ENCODE measurements at places on chromosomes 3 and 15.
A peak's percentile ranks its signal among the peaks of the same experiment; 100 is the strongest.

GRCh38 chr3:58065700-58066167, 57.5 kb downstream of the FLNB start:
- DNase-seq: no peak

- DNase-seq: no peak
These were observed 1.6 kb downstream of the CDV3 start for GRCh38 chr3:133575086-133575485.

DNA sequence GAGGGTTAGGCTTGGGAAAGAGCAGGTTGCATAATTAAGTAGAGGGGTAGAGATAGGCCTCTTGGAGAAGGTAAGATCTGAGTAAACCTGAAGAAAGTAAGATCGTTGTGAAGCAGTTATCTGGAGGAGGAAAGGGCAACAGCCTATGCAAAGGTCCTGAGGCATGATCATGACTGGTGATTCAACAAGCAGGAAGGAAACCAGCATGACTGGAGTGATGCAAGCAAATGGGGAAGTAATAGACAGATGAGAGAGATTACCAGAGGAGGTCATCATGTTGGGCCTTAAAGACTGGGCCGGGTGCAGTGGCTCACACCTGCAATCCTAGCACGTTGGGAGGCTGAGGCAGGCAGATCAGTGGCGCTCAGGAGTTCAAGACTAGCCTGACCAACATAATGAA, 360.2 kb downstream of the EPHB1 start:
- DNase-seq: no peak

- no peak for DNase-seq
These were observed 847.4 kb downstream of the IGSF11 start for GRCh38 chr3:118187221-118187620.

DNA sequence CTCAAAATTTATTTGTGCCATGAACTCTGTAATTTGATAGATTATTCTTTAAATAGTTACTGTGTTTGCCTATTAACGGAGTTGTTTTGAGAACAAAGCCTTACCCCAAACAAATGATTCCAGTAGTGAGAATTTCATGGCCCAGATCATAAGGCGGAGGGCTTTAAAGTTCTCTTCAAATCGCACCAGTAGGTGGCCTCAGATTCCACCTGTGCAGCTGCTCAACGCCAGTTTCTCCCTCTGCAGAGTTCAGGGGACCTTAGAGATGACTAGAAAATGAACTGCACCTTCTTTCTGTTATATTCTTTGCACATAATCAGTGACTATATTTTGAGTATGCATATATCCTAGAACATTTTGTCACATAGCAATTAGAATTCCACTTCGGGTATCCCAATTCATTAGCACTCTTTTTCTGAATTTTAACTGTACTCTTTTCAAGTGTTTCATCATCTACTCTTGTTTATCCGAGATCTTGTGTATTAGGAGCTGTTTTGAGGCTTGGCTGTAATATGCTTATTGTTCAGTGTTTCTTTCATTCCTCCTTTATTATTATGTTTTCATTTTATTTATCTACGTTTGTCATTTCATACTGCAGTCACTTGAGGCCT, 232.6 kb upstream of the CHRM5 start:
- no peak for DNase-seq

GRCh38 chr3:127675651-127676391, 3.1 kb downstream of the ABTB1 start:
- DNase-seq: no peak

- no peak for DNase-seq
These were observed 89.3 kb upstream of the ROBO2 start for GRCh38 chr3:76950590-76950989.

DNA sequence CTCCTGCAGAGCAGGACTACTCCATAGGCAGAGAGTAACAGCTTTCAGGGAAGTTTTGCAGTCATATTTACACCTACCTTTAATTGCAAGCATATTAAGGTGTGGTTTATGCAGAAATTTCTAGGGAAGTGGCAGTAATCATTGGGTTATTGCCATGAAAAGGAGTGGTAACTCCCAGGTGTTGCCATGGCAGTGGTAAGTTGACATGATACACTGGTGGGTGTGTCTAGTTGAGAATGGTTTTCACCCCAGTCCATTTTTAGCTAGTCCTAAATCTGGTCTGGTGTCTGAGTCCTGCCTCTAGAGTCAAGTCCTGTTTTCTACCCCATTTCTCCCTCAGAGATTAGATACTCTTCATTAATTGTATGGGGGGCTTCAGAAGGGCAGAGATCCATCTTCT, 128.4 kb upstream of the GMNC start:
- no peak for DNase-seq

GRCh38 chr3:171491361-171491760, 31.2 kb upstream of the TNIK start:
- no peak for DNase-seq

DNA sequence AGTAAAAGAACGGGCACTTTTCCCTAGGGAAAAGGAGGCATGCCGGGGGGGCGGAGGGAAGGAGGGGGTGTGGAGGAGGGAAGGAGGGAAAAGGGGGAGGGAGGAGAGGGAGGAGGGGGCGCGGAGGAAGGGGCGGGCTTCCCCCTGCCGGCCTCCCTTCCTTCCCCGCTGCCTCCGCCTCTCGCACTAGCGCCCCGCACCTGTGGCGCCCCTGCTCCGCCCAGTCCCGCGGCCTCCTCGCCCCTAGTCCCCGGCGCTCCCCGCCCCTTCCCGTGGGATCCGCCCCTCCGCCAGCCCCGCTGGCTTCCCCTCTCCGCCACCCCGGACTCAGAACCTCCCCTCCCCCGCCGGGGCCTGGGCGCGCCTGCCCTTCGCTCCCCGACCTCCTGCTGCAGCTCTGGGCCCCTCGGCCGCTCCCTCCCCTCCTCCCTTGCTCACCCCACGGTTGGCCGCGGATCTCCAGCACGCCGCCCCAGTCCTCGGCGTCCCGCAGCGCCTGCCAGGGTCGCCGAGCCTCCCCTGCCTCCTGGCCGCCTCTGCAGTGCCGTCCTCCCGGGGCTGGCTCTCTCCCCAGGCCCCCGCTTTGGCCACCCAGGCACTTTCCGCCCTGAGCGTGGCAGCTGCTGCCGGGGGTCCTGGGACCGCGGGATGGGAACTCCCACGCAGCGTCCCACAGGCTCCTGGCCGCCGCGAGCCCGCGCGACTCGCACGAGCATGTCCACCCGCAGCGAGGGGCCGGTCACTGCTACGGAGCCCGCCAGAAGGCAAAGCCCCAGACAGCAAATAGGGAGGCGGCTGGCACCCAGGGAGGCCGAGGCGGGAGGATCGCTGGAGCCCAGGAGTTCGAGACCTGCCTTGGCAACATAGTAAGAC, 147.4 kb downstream of the TJP1 start:
- DNase-seq: peak; percentile 82

DNA sequence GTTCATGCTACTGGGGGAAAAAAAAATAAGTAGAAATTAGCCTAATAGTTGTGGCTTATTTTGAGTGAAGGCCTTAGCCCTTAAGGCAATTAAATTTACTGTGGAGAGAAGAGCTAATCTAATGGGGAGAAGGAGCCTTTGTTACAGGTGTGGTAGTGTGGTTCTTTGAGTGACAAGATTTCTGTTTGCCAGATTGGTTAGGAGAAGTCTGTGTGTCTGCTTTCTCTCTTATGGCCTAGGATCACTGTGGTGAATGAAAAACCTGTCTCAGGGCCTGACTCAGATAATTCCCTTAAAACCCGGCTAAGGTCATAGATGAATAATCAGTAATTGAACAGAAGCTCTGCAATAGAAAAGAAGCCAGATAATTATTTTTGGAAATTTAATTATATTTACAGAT, 27.0 kb downstream of the OPA1 start:
- DNase-seq: no peak

DNA sequence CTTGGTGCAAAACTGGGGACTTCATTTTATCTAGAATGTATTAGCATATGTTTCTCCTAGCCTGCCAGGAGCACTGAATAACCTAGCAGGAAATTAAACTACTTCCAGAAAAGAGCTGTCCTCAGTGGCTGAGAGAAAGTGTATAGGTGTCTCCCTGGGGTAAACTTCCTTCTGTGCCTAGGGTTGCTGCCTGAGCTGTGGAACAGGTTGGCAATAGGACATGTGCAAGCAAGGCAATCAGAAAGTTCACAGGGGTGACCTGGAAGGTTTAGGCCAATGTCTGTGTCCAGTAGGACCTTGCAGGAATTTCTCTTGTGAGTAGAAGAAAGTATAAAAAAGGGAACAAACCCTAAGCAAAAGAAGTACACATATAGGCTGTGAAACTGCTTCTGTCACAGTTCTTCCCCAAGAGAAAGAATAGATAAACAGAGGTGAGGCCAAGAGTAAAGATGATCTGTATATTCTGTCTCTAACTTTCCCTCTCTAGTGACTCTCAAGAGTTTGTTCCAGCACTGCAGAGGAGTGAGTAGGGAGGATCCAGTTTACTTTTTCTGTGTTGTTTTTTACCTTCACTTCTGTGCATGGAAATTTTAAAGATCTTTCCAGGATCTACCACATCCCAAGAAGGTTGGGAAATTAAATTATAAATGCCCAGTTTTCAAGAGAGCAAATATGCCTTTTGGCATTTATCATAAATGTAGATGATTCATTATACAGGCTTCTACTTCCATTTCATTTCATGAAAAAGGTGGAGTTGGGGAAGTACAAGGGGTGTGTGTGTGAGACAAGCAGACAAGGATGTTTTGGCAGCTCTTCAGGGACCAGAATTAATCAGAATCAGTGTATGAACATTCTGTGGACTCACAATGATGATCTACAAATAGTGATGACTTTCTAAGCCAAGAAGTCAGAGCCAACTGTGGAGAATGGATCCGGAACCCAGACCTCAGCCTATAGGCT, 155.2 kb downstream of the RBPMS2 start:
- no peak for DNase-seq

DNA sequence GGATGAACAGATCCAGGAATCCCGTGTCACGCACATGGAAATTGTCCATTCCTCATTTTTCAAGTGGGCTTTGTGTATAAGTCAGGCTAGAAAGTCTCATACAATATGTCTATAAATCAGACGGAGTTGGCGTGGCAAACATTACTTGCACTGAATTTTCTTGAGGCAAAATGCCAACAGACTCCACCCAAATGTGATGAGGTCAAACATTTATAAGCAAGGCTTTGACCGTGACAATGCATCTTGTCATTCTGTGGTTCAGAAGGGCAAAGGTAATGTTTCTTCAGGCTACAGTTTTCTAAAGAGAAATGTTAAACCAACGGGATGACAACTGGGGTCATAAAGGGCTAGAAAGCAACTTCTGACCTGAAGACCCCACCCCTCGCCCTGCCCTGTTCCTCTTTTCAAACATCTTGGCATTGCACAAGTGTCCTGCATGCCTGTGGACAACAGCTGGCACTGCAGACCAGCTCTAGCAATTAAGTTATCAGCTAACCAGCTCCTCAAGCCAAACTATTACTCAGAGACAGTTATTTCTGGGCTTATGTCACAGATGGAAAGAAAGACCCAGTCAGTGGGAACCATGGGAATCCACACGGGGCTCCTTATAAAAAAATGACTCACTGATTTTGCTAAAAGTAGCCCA, 36.5 kb upstream of the SPTBN5 start:
- no peak for DNase-seq

DNA sequence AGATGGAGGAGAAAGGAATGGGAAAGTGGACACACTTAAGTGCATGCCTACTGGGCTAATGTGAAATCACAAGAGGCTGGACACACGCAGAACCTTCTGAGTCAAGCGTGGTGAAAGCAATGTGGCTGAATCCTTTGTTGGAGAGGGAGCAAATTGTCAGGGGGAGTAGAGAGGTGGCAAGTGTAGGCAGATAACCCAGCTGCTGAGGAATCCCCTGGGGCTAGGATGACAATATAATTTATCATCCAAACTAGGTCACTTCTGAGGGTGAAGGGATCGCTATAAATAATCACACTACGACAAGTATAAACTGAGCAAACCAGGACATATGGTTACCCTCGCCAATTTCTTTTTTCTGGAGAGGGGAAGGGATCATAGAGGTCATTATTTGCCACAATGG, 28.7 kb downstream of the TAMM41 start:
- DNase-seq: no peak

- no peak for DNase-seq
These were observed 415.3 kb downstream of the TIGIT start for GRCh38 chr3:114709102-114709501.

- DNase-seq: no peak
These were observed 3.6 kb downstream of the RBMS3 start for GRCh38 chr3:29284497-29284896.

DNA sequence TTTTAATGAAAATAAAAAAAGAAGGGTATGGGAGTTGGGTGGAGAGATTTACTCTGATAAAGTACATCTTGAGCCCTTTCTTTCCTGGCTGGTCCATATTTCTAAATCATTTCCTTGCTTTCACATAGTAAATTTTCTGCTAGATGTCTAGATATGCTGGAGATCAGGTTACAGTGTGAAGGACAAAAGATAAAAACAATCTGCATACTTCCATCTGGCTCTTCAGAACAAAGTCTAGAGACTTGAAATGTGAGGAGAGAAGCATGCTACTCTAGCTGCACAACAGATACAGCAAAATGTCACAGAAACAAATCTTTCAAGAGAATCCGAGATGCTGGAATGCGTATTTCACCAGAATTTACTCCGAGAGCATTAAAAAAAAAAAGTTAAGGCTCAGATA, 42.2 kb downstream of the FOXP1 start:
- no peak for DNase-seq

- no peak for DNase-seq
These were observed 85.8 kb downstream of the ATP11B start for GRCh38 chr3:182879031-182879611.

DNA sequence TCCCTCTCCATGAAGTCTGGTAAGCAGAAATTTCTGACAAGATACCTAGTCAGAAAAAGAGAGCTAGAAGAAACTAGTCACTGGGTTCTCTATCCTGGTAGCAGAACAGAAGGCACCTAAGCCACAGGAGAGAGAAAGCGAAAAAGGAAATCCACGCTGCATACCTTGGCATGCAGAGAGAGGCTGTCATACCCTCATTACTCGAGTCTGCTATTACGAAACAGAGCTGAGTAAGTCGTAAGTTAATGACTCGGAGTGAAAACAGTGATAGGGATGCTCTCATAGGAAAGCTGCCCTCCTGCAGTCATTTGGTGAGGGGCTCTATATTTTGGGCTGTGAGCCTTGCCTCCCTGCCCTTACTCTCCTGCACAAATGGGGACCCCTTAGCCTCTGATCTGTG, 16.2 kb downstream of the CLRN1 start:
- no peak for DNase-seq

- DNase-seq: peak; percentile 15
These were observed 42.9 kb downstream of the CHDH start for GRCh38 chr3:53803124-53803815.

DNA sequence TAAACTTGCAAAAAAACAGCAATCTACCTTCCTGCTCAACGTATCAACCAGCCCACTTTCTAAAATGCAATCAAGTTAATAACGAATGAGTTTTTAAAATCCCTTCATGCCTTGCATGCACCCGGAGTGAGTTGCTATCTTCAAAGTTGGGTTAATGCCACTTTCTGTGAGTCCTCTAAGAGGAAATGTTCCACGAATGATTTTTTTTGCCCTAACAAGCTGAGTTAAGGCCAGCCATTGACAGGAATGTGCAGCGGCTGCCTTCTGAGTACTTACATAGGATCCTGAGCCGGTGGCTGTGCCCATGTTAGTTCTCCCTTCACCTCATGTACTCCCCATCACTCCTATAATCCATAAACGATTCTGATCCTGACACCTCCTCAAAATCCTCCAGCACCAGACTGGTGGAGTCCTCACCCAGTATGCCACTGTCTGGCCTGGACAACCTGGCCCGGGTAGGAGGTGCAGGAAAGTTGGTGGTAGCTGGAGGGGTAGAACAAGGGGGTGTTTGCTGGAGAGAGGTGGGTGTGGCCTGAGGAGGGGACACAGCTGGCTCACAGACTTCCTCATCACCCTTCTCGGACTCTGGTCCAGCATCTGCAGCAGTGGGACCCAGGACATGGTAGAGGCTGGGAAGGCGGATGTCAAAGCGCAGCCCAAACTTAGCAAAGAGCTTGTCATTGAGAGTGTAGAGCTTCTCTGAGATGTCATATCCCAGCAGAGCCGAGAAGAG, 12.4 kb downstream of the POPDC2 start:
- DNase-seq: no peak

All from right kidney (tissue), 9 donors.